IMR-90 (cell line): ENCODE measurements at places on chromosomes 12 and 14.

DNA sequence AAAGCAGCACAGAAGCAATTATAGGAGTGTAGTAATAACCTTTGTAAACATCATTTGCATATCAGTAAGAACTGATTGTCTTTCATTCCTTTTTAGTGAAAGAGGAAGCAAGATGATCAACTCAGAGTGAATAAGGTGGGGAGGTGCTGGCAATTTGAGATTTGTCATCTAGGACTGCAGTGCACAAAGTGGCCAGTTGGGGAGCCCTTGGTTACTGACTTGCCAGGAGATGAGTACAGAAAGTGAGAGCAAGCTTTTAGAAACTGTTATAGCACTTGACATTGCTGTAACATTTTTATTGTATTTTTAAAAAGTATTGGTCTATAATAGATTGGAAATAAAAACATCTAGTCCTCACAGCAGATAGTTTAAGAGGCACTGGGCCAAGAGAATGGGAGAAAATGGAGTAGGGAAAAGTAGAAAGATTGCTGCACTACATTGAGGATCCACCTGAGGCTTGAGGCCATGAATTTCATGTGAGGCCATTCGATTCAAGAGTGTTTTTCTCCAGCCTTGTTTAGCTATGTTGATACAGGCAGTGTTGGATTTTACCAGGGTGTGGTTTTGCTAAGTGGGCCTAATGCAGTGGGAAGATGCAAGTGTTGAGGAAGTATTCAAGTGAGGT, 98.2 kb downstream of the SNAPC1 start:
- peak; percentile 42 for DNase-seq
- no peak overlapping the region for H3K27ac ChIP-seq
- H3K27me3 ChIP-seq = peaks cover 12% of the 10 kb centered on the region
- no peaks in the 10 kb centered on the region for H3K36me3 ChIP-seq
- no peaks in the 10 kb centered on the region for H3K4me1 ChIP-seq

DNA sequence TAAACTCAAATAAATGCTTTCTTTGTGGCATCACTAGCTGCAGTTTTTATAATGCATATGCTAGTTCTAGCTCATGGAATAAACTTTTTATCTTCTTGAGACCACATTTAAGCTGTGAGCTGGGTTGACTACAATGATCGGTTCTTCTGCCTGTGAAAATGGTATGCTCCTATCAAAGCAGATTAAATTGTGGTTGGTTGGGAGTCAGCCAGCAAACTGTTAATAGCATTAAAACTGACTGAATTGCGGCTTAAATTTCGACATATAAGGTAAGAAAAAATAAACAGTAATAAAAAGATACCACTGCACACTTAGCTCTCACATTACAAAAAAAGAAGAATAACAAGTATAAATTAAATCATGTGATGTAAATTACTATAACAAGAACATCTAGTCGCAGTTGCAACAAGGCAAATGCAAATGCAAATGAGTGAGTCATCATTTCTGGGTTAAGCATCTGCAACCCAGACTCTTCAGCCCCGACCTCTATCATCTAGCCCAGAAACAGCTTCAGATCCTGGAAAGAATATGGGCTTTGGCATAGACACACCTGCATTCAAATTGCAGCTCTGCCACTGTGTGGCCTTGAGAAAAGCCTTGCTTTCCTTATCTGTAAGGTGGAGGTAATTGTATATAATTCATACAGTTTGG, 19.8 kb upstream of the DHRS7 start:
- no peak for DNase-seq
- no peaks in the 10 kb centered on the region for H3K4me1 ChIP-seq
- no peak overlapping the region for H3K27ac ChIP-seq

GRCh38 chr14:20970983-20971704, 15.9 kb downstream of the RNASE2 start:
- H3K27ac ChIP-seq = peak overlapping the region; percentile 33
- H3K36me3 ChIP-seq = no peaks in the 10 kb centered on the region
- H3K27me3 ChIP-seq = peaks cover 11% of the 10 kb centered on the region
- peak overlapping the region; percentile 57 for H3K4me3 ChIP-seq
- DNase-seq = peak; percentile 78
- peaks cover 5% of the 10 kb centered on the region; the same call in 1 of the 2 replicates for H3K4me1 ChIP-seq

GRCh38 chr12:79438480-79439174, 252.1 kb downstream of the PAWR start:
- DNase-seq = peak; percentile 60
- no peak overlapping the region; the same call in 1 of the 2 replicates for H3K27ac ChIP-seq
- no peaks in the 10 kb centered on the region for H3K27me3 ChIP-seq
- no peak overlapping the region for H3K4me3 ChIP-seq

- H3K27ac ChIP-seq = peak overlapping the region; percentile 97
- H3K4me1 ChIP-seq = peaks cover 10% of the 10 kb centered on the region; the same call in 1 of the 2 replicates
- H3K27me3 ChIP-seq = no peaks in the 10 kb centered on the region
- no peaks in the 10 kb centered on the region for H3K36me3 ChIP-seq
Measured at GRCh38 chr12:95547522-95548055, 3.7 kb downstream of the USP44 start.

DNA sequence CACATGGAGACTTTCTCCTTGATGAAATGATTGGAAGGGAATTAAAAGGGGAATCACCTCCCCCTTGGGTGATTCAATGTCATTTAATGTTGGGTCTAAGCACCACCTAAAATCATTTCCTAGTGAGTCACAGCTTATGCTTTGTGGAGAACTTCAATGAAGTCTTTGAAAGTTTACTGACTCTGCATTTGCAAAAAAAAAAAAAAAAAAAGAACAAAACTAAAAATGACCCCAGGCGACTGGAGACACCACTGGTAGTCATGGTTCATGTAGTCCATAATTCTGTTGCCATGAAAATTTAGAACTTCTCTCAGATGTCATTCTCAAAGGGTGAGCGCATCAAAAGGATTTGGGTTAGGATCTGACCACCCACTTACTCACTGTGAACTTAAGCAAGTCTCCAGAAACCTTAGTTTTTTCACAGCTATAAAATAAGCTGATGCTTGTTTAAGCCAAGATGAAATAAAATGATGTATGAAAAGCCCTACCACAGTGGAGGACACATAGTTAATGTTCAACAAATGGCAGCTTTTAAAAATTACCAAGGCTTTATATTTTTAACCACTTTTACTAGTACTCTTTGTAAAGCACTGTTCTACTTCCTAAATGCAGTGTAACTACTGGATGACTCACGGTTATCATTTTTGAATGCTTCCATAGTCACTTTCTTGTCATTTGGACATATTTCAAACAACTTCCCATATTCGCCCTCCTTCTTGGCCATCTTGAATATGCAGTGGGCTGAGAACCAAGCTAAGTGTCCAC, 18.1 kb upstream of the KSR2 start:
- H3K27me3 ChIP-seq = no peaks in the 10 kb centered on the region
- no peak overlapping the region for H3K27ac ChIP-seq
- H3K4me3 ChIP-seq = no peak overlapping the region
- DNase-seq = peak; percentile 17

DNA sequence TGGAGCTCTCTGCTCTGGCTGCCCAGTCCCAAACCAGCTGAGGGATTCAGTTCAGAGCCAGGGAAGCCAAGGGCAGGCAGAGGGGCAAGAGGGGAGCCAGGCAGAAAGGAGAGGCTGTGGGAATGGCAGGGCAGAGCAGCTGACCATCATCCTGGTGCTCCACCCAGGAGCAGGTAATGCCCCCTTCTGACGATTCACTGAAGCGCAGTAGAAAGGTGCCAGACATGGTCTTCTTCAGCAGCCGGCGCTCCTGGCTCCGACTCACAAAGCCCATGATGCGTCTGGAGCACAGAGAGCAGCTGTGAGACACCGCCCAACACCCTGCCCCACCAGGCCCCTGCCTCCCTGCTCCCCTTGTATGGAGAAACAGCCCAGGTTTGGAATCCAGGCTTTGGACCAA, 8.0 kb downstream of the IL23A start:
- H3K4me1 ChIP-seq = no peaks in the 10 kb centered on the region
- peaks cover 76% of the 10 kb centered on the region for H3K36me3 ChIP-seq
- H3K4me3 ChIP-seq = no peak overlapping the region

DNA sequence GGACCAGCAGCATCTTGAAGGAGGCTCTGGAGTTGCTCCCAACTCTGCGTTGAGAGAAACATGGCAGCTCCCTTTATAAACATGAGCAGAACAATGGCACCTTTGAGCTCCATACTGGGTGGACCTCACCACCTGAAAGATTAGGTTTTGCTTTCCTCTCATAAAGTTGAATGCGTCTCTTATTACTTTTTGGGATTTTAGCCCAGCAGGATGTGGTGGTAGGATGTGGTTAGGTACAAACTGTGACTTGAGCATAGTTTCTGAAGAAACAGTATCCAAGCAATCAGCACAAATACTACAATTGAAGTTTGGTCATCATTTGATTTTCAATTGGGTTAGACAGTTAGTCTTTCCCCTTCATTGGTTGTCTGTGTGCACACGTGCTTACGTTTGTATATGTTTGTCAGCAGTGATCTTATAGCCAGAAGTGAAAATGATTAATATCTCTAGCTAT, at the start of gene PRR4:
TSS of gene PRR4 (minus strand) at position 51 of the 454 bp plus-strand sequence. CDS start at position 13, 38 bp downstream.
- no peak within 1 kb of the TSS for H3K27ac ChIP-seq
- H3K4me3 ChIP-seq = no peak within 1 kb of the TSS
- no peaks in the 10 kb centered on the region for H3K36me3 ChIP-seq
- no peaks in the 10 kb centered on the region for H3K27me3 ChIP-seq
- DNase-seq = no peak
- no peaks in the 10 kb centered on the region for H3K4me1 ChIP-seq

DNA sequence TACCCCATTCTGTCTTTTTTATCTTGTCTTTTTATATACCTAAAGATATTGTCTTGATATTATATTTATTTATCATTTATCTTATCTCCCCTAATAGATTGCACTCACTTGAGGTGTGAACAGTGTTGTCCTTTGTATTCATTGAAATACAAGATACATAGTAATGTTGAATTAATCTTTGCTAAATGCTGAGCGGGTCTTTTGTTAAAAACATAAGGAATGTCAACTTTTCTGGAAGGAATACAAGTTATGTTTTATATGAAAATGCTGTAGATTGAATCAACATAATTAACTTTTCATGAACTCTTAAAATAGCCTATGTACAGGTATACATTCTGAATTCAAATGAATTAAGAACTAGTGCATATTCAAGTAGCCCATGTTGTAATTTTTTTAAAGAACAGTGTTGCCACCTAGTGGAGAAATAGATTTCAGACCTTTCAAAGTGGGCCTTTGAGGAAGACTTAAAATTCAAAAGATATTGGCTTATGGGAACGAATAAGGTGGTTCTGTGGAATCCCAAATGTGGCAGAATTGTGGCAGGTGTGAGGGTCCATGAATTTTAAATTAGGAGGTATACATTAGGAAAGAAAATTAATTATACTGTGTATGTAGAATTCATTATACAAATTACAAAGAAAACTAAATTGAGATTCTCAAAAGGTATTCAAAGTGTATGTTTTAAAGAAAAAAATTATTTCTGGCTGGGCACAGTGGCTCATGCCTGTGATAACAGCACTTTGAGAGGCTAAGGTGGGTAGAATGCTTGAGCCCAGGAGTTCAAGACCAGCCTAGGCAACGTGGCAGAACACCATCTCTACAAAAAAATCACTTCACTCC, 19.1 kb downstream of the BBOF1 start:
- H3K27me3 ChIP-seq = no peaks in the 10 kb centered on the region
- H3K4me1 ChIP-seq = no peaks in the 10 kb centered on the region
- H3K4me3 ChIP-seq = no peak overlapping the region
- peak; percentile 64 for DNase-seq

DNA sequence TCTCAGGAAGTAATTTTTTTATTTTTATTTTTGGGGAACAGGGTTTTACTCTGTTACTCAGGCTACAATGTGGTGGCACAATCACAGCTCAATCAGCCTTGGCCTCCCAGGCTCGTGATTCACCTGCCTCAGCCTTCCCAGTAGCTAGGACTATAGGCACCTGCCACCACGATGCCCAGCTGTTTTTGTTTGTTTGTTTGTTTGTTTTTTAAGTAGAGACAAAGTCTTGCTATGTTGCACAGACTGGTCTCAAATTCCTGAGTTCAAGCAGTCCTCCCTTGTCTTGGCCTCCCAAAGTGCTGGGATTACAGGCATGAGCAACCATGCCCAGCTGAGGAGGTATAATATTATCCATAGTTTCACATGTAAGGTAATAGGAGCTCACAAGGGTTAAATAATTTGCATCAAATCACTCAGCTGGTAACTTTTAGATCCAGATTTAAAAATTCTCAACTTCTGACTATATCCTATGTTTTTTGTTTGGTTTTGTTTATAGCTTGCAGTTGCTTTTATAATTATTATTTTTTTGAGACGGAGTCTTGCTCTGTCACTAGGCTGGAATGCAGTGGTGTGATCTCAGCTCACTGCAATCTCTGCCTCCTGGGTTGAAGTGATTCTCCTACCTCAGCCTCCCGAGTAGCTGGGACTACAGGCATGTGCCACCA, 629.3 kb downstream of the DIO2 start:
- peaks cover 18% of the 10 kb centered on the region for H3K4me1 ChIP-seq
- no peaks in the 10 kb centered on the region for H3K27me3 ChIP-seq
- peak overlapping the region; percentile 80 for H3K27ac ChIP-seq
